ENCODE measurements at places on chromosomes 16 and 17. TPM values are rescaled to one million over a fixed set of nuclear protein-coding genes. Genes with fewer than 3 reads are reported as not detected.

EVPL gene
- total RNA-seq = 2.7 TPM

PPP1R27 gene
- total RNA-seq = 1.6 TPM

NDUFAB1 gene
- total RNA-seq = 65.4 TPM

GRAPL gene
- total RNA-seq = 2.2 TPM

CASKIN1 gene
- total RNA-seq = 6.4 TPM

CALB2 gene
- total RNA-seq = 5.1 TPM

GRCh38 chr16:81142864-81143263 lies 46.7 kb upstream of the GCSH start:
- no peak overlapping the region for H3K27ac ChIP-seq
- no peaks in the 10 kb centered on the region for H3K36me3 ChIP-seq
- H3K4me1 ChIP-seq = peaks cover 5% of the 10 kb centered on the region
- H3K27me3 ChIP-seq = no peaks in the 10 kb centered on the region
- DNase-seq = no peak

DNA sequence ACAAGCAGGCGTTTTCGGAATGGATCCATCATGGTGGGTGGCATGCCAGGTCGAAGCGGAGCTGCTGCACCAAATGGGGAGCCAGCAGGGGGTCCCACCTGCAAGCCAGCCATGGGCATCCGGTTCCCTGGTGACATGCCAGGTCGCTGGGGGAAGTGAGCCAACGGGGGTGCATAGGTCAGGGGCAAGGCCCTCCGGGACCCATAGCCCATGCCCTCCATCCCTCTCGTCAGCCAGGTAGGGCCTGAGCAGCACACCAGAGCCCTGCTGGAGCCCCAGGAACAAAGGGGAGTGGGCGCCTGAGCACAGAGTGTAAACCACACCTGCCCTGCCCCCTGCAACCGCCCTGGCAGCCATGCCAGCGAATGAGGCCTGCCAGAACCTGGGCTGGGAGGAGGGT lies 5.0 kb downstream of the SMARCD2 start:
- H3K4me1 ChIP-seq = peaks cover 43% of the 10 kb centered on the region
- no peaks in the 10 kb centered on the region for H3K36me3 ChIP-seq
- no peak for DNase-seq
- peak overlapping the region; percentile 69 for H3K27ac ChIP-seq

DNA sequence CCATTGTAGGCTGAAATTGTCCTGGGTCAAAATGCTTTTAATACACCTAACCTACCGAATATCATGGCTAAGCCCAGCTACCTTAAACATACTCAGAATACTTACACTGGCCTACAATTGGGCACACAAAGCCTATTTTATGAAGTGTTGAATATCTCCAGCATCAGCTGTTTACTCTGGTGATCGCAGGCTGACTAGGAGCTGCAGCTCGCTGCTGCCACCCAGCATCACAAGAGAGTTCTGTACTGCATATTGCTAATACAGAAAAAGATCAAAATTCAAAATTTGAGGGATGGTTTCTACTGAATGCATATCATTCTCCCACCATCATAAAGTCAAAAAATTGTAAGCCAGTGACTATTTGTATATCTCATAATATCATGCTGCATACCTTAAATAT lies 55.3 kb downstream of the ULK2 start:
- H3K27me3 ChIP-seq = no peaks in the 10 kb centered on the region
- no peaks in the 10 kb centered on the region for H3K4me1 ChIP-seq
- no peaks in the 10 kb centered on the region for H3K36me3 ChIP-seq
- no peak for DNase-seq

DNA sequence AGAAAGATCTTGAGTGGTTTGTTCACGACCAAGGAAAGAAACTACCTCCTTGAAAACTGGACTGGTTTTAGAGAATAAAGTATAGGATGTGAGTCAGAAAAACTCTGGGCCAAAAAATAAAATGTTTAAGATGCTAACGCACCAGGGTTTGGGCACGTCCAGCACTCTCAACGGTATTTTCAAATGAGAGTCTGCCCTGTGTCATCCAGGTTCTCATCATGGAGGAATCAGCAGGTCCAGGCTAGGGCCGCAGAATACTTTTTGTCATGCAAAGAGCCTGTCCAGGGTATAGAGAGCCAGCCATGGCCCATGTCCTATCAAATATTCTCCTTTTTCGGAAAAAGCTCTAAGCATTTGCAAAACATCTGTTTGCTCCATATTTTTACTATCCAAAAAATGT lies 2.4 kb downstream of the NXN start:
- no peak overlapping the region for H3K27ac ChIP-seq
- H3K4me3 ChIP-seq = no peak overlapping the region
- DNase-seq = no peak
- peaks cover 13% of the 10 kb centered on the region for H3K4me1 ChIP-seq
- H3K36me3 ChIP-seq = no peaks in the 10 kb centered on the region
- H3K27me3 ChIP-seq = no peaks in the 10 kb centered on the region

- H3K4me1 ChIP-seq = no peaks in the 10 kb centered on the region
- H3K4me3 ChIP-seq = no peak overlapping the region
- DNase-seq = peak; percentile 9
- no peaks in the 10 kb centered on the region for H3K27me3 ChIP-seq
Measured at GRCh38 chr16:69323415-69323814, 7.0 kb downstream of the PDF start.

DNA sequence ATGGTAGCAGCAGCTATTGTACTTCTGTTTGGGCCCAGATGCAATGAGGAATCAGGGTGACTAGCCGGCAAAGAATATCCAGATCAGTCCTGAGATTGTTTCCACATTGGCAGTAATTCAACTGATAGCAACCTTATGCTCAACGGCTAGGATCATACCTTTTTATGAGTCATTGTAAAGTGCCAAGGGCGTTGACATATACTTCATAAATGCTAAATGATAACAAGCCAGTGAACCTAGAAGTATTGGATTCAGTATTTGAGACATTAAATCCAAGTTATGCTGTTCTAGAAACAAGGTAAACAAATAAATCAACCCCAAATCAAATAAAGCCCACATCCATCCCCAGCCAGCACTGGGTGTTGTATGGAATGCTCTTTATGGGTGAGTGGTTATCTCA lies 207.1 kb upstream of the ZFHX3 start:
- no peak for DNase-seq
- H3K27me3 ChIP-seq = no peaks in the 10 kb centered on the region
- H3K36me3 ChIP-seq = no peaks in the 10 kb centered on the region

DNA sequence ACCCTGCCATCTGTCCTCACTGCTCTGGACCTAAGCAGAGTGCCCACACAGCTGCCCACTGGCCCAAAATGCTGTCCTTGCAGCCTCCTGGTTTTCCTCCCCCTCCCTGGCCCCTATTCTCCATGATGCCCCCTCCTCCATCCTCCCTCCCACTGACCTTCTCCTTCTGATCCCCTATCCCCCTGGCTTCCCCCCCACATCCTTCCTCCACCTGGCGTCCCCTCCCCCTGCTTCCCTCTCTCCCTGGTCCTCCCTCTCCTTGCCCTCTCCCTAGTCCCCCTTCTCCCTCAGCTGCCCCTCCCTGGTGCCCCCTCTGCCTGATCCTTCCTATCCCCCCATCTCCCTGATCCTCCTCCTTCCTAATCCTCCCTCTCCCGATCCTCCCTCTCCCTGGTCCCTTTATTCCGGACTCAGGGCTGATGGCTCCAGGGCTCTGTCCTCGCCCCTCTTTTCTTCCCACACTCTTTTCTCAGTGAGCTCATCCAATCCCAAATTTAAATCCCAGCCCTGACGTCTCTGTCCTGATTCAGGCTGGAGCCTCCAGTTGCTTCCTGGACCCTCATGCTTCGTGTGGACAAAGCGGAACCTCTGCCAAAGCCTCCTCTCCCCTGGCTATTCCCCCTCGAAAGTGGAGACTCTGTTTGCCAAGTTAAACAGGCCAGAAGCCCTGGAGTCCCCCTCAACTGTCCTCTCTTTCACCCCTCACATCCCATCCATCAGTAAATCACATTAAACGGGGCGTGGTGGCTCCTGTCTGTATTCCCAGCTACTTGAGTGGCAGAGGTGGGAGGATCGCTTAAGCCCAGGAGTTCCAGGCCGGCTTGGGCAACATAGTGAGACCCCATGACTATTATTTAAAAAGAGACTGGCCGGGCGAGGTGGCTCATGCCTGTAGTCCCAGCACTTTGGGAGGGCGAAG lies 18.1 kb upstream of the RHBDF2 start:
- DNase-seq = no peak
- H3K4me3 ChIP-seq = no peak overlapping the region
- H3K36me3 ChIP-seq = no peaks in the 10 kb centered on the region
- H3K27ac ChIP-seq = no peak overlapping the region
- peaks cover 12% of the 10 kb centered on the region for H3K4me1 ChIP-seq

DNA sequence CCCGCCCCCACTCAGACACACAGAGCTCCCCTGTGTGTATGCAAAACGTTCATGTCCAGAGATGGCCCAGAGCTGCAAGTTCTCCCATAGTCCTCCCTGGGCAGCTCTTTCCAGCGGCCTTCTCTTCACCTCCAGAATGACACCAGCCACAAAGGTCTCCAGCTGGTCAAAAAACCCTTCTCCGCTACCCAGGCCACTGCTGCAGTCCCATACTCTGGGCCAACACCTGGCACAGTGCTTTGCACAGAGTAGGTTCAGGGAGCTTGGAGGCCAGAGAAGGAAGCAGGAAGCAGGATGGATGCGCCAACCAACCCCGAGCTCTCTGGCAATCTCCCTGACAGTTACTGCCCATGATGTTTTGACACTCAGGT lies 1.1 kb upstream of the STAT5B start:
- H3K36me3 ChIP-seq = no peaks in the 10 kb centered on the region
- H3K27ac ChIP-seq = peak overlapping the region; percentile 88
- no peak for DNase-seq
- no peak overlapping the region for H3K4me3 ChIP-seq
- H3K27me3 ChIP-seq = no peaks in the 10 kb centered on the region

DNA sequence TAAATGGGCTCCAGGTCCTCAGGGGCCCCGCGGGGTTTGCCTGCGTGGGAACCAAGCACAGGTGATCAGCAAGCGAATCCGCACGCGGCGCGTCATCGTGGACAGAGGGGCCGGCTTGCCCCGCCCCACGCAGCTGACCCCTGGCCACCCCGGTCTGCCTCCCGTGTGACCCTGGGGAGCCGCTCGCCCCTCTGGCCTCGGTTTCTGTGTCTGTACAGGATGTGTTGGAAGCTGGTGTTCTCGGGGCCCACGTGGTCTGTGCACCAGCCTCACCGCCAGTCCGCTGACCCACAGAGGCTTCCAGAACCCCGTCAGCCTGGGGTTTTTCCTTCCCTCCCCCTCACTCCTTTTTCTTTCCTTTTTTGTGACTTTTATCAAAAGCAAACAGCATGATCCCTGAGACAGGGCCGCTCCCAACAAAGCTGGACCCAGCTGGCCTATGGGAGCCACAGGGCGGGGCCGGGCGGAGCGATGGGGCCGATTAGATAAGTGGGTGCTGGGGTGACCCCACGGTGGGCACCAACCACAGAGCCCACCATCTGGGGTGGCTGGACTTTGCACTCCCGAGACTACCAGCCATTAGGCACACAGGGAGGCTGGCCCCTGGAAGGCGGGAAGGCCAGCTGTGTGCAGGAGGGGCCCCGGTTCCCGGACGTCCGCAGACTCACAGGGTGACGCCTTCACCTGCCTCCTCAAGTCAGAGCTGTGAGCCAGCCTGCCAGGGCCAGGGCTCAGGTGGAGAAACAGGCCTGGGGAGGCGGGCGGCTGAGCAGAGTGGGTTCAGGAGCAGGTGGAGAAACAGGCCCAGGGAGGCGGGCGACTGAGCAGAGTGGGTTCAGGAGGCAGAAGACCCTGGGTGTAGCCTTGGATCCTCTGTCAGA lies 56.0 kb downstream of the ZFPM1 start:
- H3K27me3 ChIP-seq = no peaks in the 10 kb centered on the region
- H3K27ac ChIP-seq = peak overlapping the region; percentile 66
- DNase-seq = peak; percentile 82
- peaks cover 30% of the 10 kb centered on the region for H3K4me1 ChIP-seq
- no peaks in the 10 kb centered on the region for H3K36me3 ChIP-seq
- no peak overlapping the region for H3K4me3 ChIP-seq

DNA sequence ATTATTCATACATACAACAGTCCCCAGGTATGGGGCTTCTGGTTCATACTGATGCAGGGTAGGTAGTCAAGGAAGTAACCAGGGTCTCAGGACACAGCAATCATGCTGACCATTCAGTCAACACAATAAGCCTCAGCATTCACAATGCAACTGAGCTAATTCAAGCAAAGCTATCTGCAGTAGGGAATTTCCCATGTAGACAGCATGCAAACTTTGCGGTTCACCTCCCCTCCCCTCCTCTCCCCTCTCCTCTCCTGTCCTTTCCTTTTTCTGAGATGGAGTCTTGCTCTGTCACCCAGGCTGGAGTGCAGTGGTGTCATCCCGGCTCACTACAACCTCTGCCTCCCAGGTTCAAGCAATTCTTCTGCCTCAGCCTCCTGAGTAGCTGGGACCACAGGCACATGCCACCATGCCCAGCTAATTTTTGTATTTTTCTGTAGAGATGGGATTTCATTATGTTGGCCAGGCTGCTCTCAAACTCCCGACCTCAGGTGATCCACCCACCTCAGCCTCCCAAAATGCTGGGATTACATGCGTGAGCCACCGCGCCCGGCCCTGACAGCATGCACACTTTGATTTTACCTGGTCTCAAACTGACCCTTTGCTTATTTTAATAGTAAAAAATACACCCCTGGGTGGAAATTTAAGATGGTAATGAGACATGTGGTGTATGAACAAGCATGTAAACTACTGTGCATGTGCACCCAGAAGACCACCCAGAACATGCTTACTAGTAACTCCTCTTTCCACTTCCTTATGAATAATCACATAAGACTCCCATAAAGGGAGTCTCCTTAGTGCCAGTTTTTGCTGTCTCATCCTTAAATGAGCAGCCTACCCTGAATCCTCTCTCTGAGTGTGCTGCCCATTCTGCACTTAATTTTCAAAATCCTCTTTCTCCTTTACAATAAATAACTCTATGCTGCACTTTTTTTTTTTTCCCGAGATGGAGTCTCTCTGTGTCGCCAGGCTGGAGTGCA lies 9.3 kb upstream of the RNF135 start:
- DNase-seq = no peak
- no peaks in the 10 kb centered on the region for H3K27me3 ChIP-seq
- no peak overlapping the region for H3K27ac ChIP-seq
- no peaks in the 10 kb centered on the region for H3K36me3 ChIP-seq

DNA sequence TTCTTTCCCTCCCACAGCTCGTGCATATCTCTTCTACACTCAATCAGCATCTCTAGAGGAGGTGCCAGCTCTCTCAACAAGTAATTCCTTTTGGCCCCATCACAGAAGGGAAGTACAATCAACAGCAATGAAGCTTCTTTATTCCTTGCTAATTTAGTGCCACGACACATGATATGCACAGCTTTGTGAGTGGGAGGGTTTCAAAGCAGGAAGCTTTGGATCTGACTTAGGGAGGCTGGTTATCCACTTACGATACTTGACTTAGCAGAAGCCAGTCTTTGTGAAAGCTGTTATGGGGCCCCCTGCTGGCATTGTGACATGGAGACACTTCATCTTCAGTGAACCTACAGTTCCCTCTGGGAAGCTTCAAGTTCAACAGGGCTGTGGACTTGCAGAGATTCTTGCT lies 81.0 kb downstream of the TMEM100 start:
- H3K27ac ChIP-seq = no peak overlapping the region
- no peak overlapping the region for H3K4me3 ChIP-seq
- H3K36me3 ChIP-seq = no peaks in the 10 kb centered on the region
- no peaks in the 10 kb centered on the region for H3K27me3 ChIP-seq

- H3K4me3 ChIP-seq = no peak overlapping the region
- no peaks in the 10 kb centered on the region for H3K36me3 ChIP-seq
- DNase-seq = no peak
- H3K27me3 ChIP-seq = no peaks in the 10 kb centered on the region
- no peak overlapping the region for H3K27ac ChIP-seq
Measured at GRCh38 chr17:31475378-31476162, 84.1 kb downstream of the RAB11FIP4 start.
